Esophagus squamous epithelium (tissue), 5 donors: ENCODE measurements at places on chromosomes 1 and 21.

DNA sequence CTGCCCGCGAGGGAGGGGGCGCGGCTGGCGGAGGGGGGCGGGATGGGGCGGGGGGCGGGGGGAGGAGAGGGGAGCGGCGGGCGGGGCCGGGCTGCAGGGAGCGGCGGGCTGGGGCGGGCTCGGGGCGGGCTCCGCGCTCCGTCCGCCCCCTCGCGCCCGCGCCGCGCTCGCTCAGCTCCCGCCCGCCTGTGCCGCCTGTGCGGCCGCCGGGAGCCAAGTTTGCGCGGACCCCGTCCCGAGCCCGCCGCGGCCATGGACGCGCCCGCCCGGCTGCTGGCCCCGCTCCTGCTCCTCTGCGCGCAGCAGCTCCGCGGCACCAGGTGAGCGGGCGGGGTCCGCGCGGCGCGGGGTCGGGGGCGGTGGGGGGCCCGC is at the start of gene GABRD:
Gene GABRD (plus strand): TSS at position 174 of the 372 bp plus-strand sequence. CDS start 79 bp downstream, at position 253.
- no peak for DNase-seq

DNA sequence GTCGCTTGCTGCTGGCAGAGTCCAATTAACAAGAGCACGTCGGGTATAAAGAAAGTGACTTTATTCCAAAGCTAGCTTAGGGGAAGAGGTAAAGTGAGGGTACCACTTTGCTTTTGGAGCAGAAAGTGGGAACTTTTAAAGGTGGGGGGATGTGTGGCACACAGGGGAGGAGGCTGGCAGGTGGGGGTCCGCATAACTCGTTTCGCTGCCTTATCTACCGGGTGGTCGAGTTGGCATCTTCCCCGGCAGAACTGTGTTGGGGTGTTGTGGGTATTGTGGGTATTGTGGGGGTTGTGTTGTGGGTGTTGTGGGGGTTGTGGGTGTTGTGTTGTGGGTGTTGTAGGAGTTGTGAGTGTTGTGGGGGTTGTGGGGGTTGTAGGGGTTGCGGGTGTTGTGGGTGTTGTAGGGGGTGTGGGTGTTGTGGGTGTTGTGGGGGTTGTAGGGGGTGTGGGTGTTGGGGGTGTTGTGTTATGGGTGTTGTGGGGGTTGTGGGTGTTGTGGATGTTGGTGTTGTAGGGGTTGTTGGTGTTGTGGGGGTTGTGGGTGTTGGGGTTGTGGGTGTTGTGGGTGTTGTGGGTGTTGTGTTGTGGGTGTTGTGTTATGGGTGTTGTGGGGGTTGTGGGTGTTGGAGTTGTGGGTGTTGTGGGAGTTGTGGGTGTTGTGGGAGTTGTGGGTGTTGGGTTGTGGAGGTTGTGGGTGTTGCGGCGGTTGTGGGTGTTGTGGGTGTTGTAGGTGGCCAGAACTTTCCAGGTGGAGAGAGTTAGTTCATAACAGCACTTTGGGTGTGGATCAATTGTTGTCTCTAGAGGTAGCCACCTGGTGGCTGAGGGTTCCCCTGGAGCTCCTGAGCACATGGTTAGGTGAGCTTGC is 52.7 kb downstream of the AGPAT3 start:
- DNase-seq, result no peak

- DNase-seq, result no peak
Observed at GRCh38 chr1:205664399-205665017, 15.8 kb downstream of the SLC45A3 start.

GRCh38 chr1:164659621-164660411 is 100.8 kb downstream of the PBX1 start:
- no peak for DNase-seq

DNA sequence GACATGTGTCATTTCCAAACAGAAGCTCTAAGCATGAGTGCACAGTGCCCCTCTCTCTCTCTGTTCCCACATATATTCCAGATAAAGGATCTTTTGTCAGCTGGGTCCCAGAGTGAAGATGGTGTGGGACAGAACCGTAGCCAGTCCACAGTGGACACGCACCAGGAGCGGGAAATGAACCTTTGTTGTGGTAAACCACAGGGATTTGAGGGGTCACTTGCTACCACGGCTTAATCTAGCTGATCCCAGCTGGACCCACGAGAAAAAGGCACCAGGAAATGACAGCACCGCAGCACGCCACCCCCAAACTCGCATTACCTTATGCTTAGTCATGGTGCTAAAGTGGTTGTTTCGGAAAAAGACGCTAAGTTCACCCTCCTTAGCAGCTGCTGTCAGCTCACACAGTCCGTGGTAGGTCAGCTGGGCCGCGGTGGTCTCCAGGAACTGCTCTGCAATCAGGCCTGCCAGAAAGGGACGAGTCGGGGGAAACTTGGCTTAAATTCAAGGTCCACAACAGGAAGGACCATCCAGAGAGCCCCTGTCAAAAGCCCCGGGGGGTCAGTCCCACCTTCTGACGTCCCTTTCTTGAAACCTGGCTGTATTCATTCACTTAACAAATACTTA is 7.5 kb downstream of the MINDY1 start:
- DNase-seq, result no peak

DNA sequence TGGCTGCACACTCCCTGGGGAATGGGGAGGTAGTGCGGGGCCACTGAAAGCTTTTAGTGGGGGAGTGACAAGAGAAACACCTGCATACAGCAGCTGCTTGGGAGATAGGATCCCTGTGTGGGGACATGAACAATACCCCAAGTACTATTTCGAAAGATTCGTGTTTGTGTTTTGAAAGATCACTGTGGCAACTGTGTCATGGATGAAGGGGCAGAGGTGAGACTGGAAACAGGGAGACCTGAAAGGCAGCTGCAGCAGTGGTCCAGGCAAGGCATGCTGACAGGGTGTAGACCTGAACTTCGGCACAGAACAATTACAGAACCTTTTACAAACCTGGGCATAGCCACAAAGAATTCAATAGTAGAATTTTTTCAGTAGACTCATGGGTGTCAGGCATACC is 32.9 kb downstream of the TENT5C start:
- DNase-seq, result no peak

DNA sequence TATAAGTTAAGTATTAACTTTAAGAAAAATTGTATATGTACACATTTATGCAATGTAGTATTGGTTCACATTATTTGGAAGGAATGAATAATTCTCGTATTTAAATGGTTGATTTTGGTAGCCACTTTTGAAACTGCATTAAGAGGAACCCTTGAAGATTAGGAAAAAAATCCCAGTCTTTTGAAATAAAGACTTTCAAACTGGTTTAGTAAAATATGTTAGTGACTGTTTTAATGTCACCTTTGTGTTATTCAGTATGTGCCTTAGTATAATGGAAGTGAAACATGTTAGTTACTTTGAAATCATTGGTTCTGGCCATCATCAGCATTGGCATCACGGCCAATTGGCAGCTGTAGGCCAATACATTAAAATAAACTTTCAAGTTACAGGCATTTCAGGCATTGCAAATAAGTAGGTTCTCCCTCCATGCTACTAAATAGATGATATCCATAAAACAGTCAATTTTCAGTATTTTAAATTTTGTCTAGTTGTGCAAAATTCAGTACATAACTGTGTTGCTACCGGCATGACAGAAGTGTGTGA is 4.4 kb downstream of the MIER1 start:
- DNase-seq, result no peak

DNA sequence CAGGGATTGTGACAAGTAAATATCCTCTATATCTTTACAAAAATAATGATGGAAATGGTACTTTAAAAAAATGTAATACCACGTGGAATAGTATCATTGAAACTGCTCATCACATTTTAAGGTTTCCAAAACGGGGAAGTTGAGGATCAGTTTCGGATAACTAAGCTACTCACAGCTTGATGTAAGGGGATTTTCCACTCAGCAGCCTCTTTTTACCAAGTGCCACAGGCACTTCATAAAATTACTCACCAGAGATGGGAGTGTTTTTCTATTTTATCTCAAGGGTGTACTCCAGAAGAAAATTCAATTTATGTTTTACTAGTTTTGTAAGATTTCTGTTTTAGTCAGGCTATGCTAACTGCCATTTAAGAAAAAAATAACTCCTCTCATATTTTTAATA is 91.7 kb downstream of the TPR start:
- DNase-seq, result no peak

GRCh38 chr1:181587870-181588438 is 104.6 kb downstream of the CACNA1E start:
- DNase-seq, result no peak

DNA sequence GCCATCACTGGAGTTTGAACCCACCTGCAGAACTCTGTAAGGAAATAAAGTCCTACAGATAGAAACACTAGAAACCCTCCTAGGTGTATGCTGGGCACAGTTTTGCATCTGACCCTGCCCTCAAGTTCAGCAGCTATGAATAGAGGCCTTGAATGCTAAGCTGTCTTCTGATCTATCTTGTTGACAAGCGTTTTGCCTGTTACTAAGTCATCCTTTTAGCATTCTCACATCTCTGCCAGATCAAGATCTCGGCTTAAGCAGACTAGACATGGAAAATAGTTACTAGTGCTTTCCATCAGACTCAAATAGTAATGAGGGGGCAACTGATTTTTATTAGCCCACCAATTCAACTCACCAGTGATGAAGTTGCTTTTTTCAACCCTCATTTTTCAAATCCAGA is 10.5 kb downstream of the TBX15 start:
- no peak for DNase-seq

- no peak for DNase-seq
Observed at GRCh38 chr1:240031414-240031813, 60.3 kb upstream of the FMN2 start.
